ENCODE measurements at places on chromosomes 4 and X. TPM values are rescaled to one million over a fixed set of nuclear protein-coding genes. Genes with fewer than 3 reads are reported as not detected.
A peak's percentile ranks its signal among the peaks of the same experiment; 100 is the strongest.

GRCh38 chr4:127140306-127140705, 492.5 kb upstream of the INTU start:
- no peak for DNase-seq
- no peak overlapping the region for H3K27ac ChIP-seq
- no peak overlapping the region for H3K4me3 ChIP-seq
- H3K4me1 ChIP-seq: no peaks in the 10 kb centered on the region

- peak; percentile 60 for DNase-seq
- no peaks in the 10 kb centered on the region for H3K27me3 ChIP-seq
- H3K27ac ChIP-seq: no peak overlapping the region
- no peak overlapping the region for H3K4me3 ChIP-seq
- H3K36me3 ChIP-seq: peaks cover 5% of the 10 kb centered on the region
Measured at GRCh38 chr4:151169223-151169622, 69.8 kb downstream of the RPS3A start.

- no peaks in the 10 kb centered on the region for H3K4me1 ChIP-seq
- H3K36me3 ChIP-seq: no peaks in the 10 kb centered on the region
- DNase-seq: no peak
- no peaks in the 10 kb centered on the region for H3K27me3 ChIP-seq
- H3K4me3 ChIP-seq: no peak overlapping the region
- H3K27ac ChIP-seq: no peak overlapping the region
Measured at GRCh38 chrX:63658920-63659319, 126.1 kb downstream of the ARHGEF9 start.

DNA sequence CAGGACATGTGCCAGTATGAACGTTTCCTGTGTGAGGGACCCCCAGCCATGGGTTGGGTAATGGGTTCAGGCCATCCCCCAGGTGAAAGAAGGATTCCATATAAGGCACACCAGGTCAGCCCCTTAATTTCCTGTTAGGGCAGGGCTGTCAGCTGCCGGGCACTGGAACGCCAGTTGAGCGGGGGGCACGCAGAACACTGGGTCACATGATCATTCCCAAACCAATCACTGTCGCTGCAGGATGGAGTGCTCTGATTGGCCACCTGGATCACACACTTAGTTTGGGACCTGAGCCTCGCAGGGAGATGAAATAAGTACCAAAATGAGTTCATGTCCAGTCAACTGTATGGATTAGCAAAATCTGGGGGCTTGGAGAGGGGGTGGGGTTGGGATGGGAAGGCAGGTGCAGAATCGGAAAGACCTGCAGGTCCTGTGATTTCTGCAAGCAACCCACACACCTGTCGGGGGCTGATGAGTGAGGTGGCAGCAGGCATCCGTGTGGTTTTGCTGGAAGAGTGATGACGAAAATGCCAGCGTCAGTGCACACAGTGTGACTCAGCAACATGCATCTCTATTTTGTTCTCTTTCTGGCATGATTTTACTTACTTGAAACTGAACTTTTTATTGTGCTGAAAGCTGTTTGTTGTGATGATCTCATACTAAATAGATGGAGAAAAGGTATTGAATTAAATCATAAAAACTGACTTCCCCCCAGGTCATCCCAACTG, 32.2 kb downstream of the RNF212 start:
- no peak overlapping the region for H3K4me3 ChIP-seq
- H3K4me1 ChIP-seq: no peaks in the 10 kb centered on the region
- DNase-seq: peak; percentile 43
- H3K36me3 ChIP-seq: no peaks in the 10 kb centered on the region
- no peaks in the 10 kb centered on the region for H3K27me3 ChIP-seq

- H3K4me1 ChIP-seq: peaks cover 17% of the 10 kb centered on the region
- peaks cover 1% of the 10 kb centered on the region for H3K36me3 ChIP-seq
- no peak overlapping the region for H3K27ac ChIP-seq
- H3K27me3 ChIP-seq: no peaks in the 10 kb centered on the region
- no peak overlapping the region for H3K4me3 ChIP-seq
- DNase-seq: no peak
Measured at GRCh38 chrX:7108030-7108429, 39.5 kb upstream of the STS start.

- no peak for DNase-seq
- no peak overlapping the region for H3K4me3 ChIP-seq
- no peaks in the 10 kb centered on the region for H3K36me3 ChIP-seq
- H3K27me3 ChIP-seq: no peaks in the 10 kb centered on the region
- no peaks in the 10 kb centered on the region for H3K4me1 ChIP-seq
- no peak overlapping the region for H3K27ac ChIP-seq
Measured at GRCh38 chr4:109616243-109616642, 56.2 kb downstream of the MCUB start.

DNA sequence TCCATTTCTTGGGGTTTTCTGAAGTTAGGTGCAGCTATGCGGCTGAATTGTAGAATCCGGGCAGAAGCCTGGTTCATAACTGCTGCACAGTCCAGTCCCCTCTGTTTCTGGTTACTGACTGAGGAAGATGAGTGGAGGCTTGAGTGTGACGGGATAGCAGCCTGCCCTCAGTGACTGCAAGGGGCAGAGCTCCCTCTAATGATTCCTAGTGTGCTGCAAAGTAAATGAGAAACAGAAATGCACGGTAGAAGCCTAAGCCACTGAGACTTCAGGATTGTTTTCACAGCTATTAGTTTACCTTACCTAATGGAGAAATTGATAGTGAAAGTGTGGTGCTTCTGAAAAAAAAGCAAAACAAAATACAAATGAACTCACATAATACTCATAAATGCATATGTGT, 189.2 kb downstream of the GPM6A start:
- DNase-seq: no peak
- no peak overlapping the region for H3K27ac ChIP-seq
- H3K4me3 ChIP-seq: no peak overlapping the region
- peaks cover 3% of the 10 kb centered on the region for H3K4me1 ChIP-seq

GRCh38 chr4:41611124-41611838, 73.3 kb downstream of the LIMCH1 start:
- H3K36me3 ChIP-seq: no peaks in the 10 kb centered on the region
- peak overlapping the region; percentile 87 for H3K27ac ChIP-seq
- no peak overlapping the region for H3K4me3 ChIP-seq
- no peak for DNase-seq
- no peaks in the 10 kb centered on the region for H3K27me3 ChIP-seq

DNA sequence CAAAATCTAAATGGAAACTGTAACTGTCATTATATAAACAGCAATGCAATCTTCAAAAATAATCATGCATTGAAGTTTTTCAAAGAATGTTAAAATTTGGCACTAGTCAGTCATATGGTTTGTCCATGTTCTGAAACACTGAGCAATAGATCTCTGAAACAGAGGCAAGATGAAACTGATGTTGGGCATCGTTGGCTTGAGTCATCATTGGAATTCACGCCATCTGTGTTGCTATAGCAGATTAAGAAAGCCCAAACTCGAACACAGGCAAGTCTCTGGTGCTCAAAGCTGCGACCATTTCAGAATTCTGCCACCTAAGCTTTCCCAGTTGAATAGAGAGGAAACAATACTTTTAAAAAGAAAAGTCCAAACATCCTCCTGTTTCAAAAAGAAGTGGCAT, 114.1 kb upstream of the PPARGC1A start:
- no peak overlapping the region for H3K27ac ChIP-seq
- peaks cover 2% of the 10 kb centered on the region for H3K27me3 ChIP-seq
- H3K4me3 ChIP-seq: no peak overlapping the region
- no peaks in the 10 kb centered on the region for H3K36me3 ChIP-seq
- H3K4me1 ChIP-seq: peaks cover 11% of the 10 kb centered on the region

DNA sequence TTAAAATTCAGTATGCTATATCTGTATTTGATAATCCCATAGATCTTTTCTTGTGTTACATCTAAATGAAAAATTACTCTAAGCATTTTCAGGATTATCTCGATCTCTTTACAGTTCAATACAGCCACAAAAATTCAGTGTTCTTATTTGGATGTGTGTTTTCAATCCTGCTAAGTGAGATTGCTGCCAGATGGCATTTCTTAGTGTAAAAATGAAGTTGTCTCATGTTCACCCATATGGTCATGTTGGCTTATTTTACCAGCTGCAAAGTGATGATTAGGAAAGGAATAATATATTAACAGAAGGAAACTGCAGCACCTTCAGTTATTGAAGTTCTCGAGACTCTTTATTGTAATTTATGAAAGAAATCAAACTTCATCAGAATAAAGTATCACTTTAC, 12.1 kb upstream of the FAM47A start:
- H3K27me3 ChIP-seq: no peaks in the 10 kb centered on the region
- H3K4me1 ChIP-seq: no peaks in the 10 kb centered on the region
- peak; percentile 55 for DNase-seq
- H3K27ac ChIP-seq: no peak overlapping the region
- no peaks in the 10 kb centered on the region for H3K36me3 ChIP-seq
- no peak overlapping the region for H3K4me3 ChIP-seq

GRCh38 chr4:144595681-144596080, 50.3 kb upstream of the HHIP start:
- H3K4me3 ChIP-seq: no peak overlapping the region
- no peaks in the 10 kb centered on the region for H3K4me1 ChIP-seq
- DNase-seq: no peak
- H3K27me3 ChIP-seq: no peaks in the 10 kb centered on the region
- H3K36me3 ChIP-seq: no peaks in the 10 kb centered on the region

- H3K27me3 ChIP-seq: no peaks in the 10 kb centered on the region
- no peak for DNase-seq
- no peaks in the 10 kb centered on the region for H3K4me1 ChIP-seq
- H3K27ac ChIP-seq: no peak overlapping the region
Measured at GRCh38 chr4:188941524-188942119, 802.4 kb downstream of the TRIML1 start.

DNA sequence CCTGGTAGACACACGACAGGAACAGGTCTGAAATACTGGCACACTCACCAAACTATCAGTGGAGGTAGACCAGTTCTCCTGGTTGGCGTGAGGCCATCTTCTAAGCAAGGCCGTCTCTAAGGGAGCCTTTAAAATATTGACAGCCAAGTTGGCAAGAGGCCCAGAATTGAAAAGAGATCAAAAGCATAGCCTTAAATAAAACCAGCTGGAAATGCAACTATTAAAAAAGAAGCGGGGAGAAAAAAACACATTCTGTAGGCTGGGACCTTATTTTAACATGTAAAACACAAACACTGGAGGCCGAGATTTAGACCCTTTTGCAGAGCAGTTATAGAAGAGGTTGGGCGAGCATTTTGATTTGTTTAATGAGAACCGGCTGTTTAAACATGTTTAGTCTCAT, 233.0 kb upstream of the CLNK start:
- peak; percentile 89 for DNase-seq
- no peaks in the 10 kb centered on the region for H3K27me3 ChIP-seq
- H3K4me3 ChIP-seq: no peak overlapping the region
- H3K36me3 ChIP-seq: no peaks in the 10 kb centered on the region
- H3K4me1 ChIP-seq: no peaks in the 10 kb centered on the region

CHRNA9 gene
- 0.10 TPM for total RNA-seq

NALF2 gene
- 1.4 TPM for total RNA-seq

GALNTL6 gene
- total RNA-seq: 6.1 TPM

MAGEA4 gene
- total RNA-seq: not detected

PRPS2 gene
- 15.0 TPM for total RNA-seq

SYNPO2 gene
- total RNA-seq: 14.3 TPM

Measured in spinal cord (tissue), 10 donors.